Mesothelial cell of epicardium (in vitro differentiated cells): ENCODE measurements at places on chromosomes 3 and 15.

- DNase-seq: no peak
- peaks cover 59% of the 10 kb centered on the region for H3K27me3 ChIP-seq
- no peak overlapping the region for H3K27ac ChIP-seq
Measured at GRCh38 chr15:96353930-96354730, 23.6 kb downstream of the NR2F2 start.

DNA sequence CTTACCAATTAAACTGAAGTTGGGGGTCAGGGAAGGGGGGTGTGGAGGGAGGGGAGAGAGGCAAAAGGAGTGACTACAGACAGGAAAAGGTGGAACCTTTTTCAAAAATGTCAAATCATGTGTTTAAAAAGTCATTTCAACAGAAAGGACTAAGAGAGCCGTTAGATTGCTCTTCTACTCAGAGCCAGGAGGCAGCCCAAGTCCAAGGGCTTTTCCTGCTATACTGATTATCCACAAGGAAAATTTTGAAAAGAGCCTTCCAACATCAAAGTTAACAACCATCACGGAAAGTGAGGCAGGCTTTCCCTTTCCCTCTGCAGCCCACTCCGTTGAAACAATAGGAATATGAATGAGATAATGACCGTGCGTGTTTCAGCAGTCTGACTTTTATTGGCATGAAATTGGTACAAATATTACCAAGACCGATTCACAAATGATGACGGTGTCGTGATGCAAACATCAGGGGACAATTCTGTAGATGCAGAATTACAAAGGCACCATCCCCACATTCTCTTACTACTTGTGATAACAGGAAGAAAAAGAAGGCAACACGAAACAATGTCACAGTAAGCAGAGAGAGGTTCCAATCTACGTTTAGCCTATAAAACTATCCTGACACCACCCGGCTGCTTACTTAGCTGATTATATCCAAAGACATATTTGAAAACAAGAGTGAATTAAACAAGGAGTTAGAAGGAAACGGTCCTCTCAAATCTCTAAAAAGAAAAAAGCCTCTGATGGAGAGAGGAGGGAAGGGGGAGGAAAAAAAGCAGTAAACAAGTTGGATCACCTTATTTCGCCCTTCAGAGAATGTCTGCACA lies 453.7 kb downstream of the FOXP1 start:
- H3K4me3 ChIP-seq: peak overlapping the region; percentile 69
- no peaks in the 10 kb centered on the region for H3K36me3 ChIP-seq
- peak overlapping the region; percentile 98 for H3K27ac ChIP-seq

DNA sequence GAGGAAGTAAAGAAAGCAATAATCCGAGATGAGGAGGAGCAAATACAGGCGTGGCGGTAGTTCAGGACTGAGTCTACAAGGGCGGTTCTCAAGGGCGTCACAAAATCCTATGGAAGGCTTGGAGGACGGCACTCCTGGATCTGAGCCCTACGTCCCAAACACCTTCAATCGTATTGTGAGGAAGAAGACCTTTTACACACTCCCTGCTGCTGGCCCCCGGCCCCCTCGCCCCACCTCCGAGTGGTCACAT lies 747 bp downstream of the PLD1 start:
- no peaks in the 10 kb centered on the region for H3K36me3 ChIP-seq
- peaks cover 52% of the 10 kb centered on the region for H3K4me1 ChIP-seq
- H3K27ac ChIP-seq: peak overlapping the region; percentile 96
- no peak for DNase-seq
- no peaks in the 10 kb centered on the region for H3K27me3 ChIP-seq

DNA sequence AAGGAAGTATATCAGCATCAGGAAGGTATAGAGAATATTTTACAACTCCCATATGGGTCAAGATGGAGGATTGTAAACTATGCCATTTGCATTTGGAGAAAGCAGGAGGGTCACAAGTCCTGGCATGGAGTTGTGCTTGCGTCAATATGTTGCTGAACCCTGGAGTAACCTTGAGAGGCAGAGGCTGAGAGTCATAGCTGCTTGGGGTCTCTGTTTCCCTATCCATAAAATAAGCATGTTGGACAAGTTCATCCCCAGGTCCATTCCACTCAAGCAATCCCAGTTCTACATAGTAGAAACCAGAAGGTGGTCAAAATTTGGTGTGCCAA lies 273.6 kb downstream of the MECOM start:
- no peak overlapping the region for H3K4me3 ChIP-seq
- no peak overlapping the region for H3K27ac ChIP-seq
- DNase-seq: no peak

DNA sequence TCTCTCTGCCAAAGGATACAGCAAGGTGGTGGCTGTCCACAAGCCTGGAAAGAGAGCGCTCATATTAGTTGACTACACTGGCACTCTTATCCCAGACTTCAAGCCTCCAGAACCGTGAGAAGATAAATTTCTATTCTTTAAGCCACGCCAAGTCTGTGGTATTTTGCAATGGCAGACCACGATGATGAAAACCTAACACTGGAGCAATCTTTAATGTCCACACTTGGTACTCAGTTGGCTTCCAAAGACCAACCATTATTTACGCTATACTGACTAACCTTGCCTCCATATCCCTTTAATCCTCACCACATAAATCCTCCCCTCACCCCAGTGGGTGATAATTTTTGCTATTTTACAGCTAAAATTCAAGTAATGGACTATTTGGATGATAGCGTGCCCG lies 16.9 kb upstream of the LACTB start:
- no peak overlapping the region for H3K27ac ChIP-seq
- H3K4me1 ChIP-seq: peaks cover 13% of the 10 kb centered on the region
- H3K4me3 ChIP-seq: no peak overlapping the region
- no peak for DNase-seq
- no peaks in the 10 kb centered on the region for H3K36me3 ChIP-seq
- H3K27me3 ChIP-seq: no peaks in the 10 kb centered on the region

DNA sequence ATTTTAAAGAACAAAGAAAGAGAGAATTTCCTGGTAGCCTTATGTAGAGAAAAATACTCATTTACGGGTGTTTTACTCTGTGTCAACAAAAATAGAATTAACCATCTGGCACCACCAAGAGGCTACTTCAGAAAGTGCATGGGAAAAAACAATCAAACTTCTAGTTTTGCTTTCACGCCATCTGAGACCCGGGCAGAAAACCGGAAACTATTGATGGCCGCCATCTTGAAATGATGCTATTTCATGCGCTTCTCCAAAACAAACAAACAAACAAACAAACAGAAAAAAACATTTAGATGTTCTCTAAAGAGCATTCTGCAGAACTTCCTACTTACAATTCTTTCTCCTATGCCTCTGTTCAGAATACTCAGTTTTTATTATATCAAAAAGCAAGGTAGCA lies 49.4 kb upstream of the SYNPR start:
- peaks cover 20% of the 10 kb centered on the region for H3K27me3 ChIP-seq
- DNase-seq: no peak
- no peaks in the 10 kb centered on the region for H3K36me3 ChIP-seq
- H3K4me1 ChIP-seq: peaks cover 10% of the 10 kb centered on the region

DNA sequence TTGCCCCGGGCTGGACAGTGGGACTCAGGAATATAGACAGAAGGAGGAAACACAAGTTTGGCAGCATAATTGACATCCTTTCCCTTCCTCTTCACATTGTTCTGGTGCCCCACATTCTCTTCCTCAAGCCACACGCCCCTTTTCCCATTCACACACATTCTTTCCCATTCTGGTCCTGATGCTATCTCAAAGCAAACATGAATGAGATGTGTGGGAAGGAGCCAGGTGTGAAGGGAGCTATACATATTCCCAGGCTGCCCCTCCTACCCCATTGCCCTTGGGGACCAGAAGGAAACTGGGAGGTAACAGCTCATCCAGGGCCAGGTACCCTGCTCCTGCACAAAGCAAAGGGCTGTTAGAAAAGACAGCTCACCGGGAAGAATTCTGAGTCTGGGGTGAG lies 23.4 kb upstream of the CLK3 start:
- H3K27me3 ChIP-seq: no peaks in the 10 kb centered on the region
- H3K27ac ChIP-seq: no peak overlapping the region
- peaks cover 21% of the 10 kb centered on the region for H3K36me3 ChIP-seq
- H3K4me3 ChIP-seq: no peak overlapping the region

DNA sequence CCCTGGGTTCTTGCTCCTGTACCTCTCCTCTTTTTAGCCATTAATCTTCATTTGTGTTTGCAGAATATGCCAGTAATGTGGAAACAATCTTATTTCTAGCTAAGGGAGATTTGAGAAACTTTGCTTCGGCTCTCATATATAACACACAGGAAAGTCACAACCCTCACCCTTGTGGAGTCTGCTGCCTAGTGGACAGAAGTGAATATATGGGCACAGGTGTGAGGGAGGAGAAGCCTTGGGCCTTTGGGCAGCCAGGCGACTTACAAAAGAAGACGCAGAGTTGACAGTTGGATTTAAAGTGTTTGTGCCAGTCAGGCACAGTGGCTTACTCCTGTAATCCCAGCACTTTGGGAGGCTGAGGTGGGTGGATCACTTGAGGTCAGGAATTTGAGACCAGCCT lies 181.8 kb upstream of the TBL1XR1 start:
- peaks cover 34% of the 10 kb centered on the region for H3K4me1 ChIP-seq
- peak overlapping the region; percentile 90 for H3K27ac ChIP-seq
- no peaks in the 10 kb centered on the region for H3K27me3 ChIP-seq
- no peak overlapping the region for H3K4me3 ChIP-seq
- no peak for DNase-seq

DNA sequence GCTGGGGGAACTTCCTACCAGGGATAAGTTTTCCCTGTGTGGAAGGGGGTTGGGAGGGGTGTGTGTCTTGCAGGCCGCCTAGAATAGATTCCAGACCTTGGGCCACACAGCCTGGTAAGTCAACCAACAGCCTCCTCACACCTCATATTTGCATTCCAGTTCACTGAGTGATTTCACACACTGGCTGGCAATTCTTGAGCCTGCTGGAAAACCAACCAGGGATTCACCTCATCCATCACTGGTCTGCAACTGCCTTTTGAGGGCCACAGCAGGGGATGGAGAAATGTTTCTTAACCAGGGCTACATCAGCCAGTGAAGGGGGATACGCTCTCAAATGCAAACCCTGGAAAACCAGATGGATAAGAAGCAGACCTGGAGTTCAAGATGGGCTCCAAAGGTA lies 2.0 kb downstream of the FSTL1 start:
- peak overlapping the region; percentile 91 for H3K4me3 ChIP-seq
- no peaks in the 10 kb centered on the region for H3K27me3 ChIP-seq
- H3K27ac ChIP-seq: peak overlapping the region; percentile 99
- peaks cover 57% of the 10 kb centered on the region for H3K4me1 ChIP-seq
- H3K36me3 ChIP-seq: no peaks in the 10 kb centered on the region
- no peak for DNase-seq

GRCh38 chr3:46089237-46090011 lies 62.1 kb upstream of the XCR1 start:
- no peaks in the 10 kb centered on the region for H3K27me3 ChIP-seq
- no peak overlapping the region for H3K27ac ChIP-seq
- no peaks in the 10 kb centered on the region for H3K4me1 ChIP-seq
- no peaks in the 10 kb centered on the region for H3K36me3 ChIP-seq
- no peak for DNase-seq
- H3K4me3 ChIP-seq: no peak overlapping the region

GRCh38 chr3:176584413-176585176 lies 612.7 kb downstream of the TBL1XR1 start:
- no peak for DNase-seq
- no peaks in the 10 kb centered on the region for H3K27me3 ChIP-seq
- no peak overlapping the region for H3K27ac ChIP-seq
- H3K4me3 ChIP-seq: no peak overlapping the region
- H3K36me3 ChIP-seq: no peaks in the 10 kb centered on the region
- H3K4me1 ChIP-seq: no peaks in the 10 kb centered on the region

DNA sequence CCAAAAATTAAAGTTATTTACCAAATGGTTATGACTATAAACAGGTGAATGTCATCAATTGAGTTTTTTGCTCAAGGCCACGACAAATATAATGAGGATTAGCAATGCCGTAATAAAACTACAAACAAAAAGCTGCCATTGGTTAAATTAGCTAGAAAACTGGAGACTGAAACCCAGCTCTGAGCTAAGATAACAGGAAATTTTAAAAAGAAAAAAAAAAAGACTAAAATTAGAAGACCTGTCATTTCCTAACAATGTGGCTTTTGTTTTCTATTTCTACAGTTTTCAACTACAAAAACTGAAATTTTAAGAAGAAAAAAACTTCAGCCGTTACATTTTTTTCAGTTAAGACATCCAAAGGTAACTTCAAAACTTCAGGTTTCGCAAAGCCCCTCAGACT lies 9.7 kb downstream of the SLC12A6 start:
- no peaks in the 10 kb centered on the region for H3K27me3 ChIP-seq
- H3K4me1 ChIP-seq: no peaks in the 10 kb centered on the region
- no peak overlapping the region for H3K4me3 ChIP-seq
- H3K27ac ChIP-seq: no peak overlapping the region

- H3K27ac ChIP-seq: no peak overlapping the region
- H3K4me3 ChIP-seq: no peak overlapping the region
- no peaks in the 10 kb centered on the region for H3K27me3 ChIP-seq
- H3K4me1 ChIP-seq: peaks cover 4% of the 10 kb centered on the region
Measured at GRCh38 chr3:154872074-154872473, 208.0 kb upstream of the MME start.

GRCh38 chr3:126837773-126838172 lies 133.7 kb downstream of the CHCHD6 start:
- no peak overlapping the region for H3K4me3 ChIP-seq
- H3K27ac ChIP-seq: no peak overlapping the region
- H3K4me1 ChIP-seq: peaks cover 5% of the 10 kb centered on the region
- no peaks in the 10 kb centered on the region for H3K27me3 ChIP-seq
- peaks cover 2% of the 10 kb centered on the region for H3K36me3 ChIP-seq

- DNase-seq: no peak
- no peak overlapping the region for H3K4me3 ChIP-seq
- no peaks in the 10 kb centered on the region for H3K36me3 ChIP-seq
- H3K27ac ChIP-seq: no peak overlapping the region
Measured at GRCh38 chr15:74261041-74261440, 24.9 kb downstream of the CCDC33 start.

DNA sequence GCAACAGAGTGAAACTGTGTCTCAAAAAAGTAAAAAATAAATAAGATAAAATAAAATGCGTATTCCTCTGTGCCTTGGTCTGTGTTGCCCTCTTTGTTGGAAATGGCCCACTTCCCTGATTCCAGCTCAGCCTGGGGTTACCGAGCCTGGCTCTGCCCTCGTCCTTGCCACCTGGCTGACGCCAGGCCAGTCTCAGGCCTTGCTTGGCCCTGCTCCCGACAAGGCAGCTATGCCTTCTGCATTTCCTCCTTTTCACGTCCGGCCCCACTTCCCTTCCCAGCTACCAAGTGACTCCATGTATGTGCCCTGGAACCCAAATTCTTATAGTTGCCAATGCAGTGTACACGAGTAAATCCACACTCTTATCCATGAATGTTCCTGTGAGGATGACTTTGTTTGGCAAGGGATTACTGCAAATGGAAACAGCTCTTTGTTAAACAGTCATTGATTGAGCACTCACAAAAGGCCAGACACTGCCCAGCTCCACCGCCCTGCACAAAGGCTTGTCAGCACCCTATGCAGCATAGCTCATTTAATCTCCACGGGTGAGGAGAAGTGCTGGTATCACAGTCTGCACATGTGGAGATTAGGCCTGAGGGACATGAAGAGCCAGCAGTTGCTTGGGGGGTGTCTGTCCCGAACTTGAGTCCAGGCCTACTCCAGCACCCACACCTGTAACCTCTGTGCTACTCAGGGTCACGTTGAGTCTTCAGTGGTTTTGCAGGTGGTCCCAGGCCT lies 25.1 kb downstream of the SPSB4 start:
- no peaks in the 10 kb centered on the region for H3K36me3 ChIP-seq
- H3K27ac ChIP-seq: peak overlapping the region; percentile 95
- no peak for DNase-seq
- H3K4me1 ChIP-seq: peaks cover 63% of the 10 kb centered on the region
- H3K4me3 ChIP-seq: no peak overlapping the region
